DMS79 treated with DMSO at 0.1 percent for 48 hours (cell line): ENCODE measurements at places on chromosomes 7 and 10.

- DNase-seq: no peak
These were observed 220.9 kb upstream of the MKLN1 start for GRCh38 chr7:131106681-131107336.

DNA sequence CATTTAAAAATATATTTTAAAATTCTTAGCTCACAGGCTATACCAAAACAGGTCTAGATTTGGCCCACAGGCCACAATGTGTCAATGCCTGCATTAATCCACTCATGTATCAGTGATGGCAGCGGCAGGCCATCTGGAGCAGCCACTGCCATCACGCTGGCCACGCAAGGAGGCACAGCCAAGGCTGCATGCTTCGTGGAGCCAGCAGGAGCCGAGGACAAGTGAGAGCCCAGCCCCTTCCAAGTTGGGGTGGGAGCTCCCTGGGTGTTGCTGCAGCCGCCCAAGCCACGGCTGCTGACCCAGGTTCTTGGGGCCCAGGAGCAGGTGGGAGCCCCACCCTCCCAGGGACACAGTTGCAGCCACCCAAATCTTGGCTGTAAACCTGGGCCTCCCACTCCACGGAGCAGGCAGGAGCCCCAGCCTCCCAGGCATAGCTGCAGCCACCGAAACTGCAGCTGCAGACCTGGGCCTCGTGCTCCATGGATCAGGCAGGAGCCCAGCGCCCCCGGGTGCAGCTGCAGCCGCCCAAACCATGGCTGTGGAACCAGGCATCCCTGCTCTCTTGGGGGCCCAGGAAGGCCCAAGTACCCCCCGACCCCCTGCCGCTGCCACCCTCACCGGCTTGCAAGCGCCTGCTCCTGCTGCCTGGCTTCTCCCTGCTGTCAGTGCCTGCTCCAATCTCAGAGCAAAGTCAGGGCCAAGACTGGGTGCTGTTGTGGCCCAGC lies 87.3 kb upstream of the CACUL1 start:
- no peak for DNase-seq

DNA sequence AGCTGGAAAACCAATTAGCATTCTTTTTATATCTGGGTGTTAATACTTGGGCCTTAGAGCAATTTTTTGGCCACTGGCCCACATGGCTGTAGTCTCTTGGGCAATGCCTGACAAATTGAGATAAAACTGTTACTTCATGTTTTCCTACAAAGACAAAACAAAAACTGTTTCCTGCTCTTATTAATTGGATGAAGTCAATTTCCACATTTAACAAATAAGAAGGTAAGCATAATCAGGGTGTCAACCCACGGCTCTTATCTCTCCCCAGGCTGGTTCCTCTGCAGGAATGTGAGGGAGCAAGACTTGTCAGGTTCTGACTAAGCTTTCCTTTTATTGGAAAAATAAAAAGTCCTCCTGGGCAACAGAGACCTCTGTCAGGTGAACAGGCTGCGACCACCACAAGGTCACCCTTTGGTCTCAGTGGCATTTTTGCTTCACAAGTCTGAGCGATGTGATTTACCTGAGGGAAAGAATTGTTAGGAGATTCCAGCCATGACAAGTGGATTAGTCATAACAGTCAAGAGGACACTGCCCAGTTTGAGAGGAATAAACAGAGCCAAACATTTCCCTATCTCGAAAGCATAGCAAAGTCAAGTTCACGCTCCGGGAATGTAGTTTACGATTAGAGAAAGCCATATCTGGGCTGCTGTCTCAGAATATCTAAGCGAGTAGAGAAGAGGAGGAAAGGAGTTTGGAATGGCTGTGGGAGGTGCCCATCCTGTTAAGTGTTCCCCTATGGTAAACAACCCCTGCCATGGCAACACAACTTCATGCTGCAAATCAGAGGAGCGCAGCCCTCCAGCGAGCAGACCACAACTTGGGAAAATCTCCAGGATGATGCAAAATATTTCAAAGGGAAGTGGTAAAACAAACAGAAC lies 144.4 kb downstream of the TES start:
- peak; percentile 87 for DNase-seq

- DNase-seq: no peak
These were observed 39.2 kb downstream of the ST8SIA6 start for GRCh38 chr10:17415046-17415658.

GRCh38 chr7:64946772-64947171 lies 43.7 kb downstream of the ZNF273 start:
- peak; percentile 24 for DNase-seq
